ENCODE measurements at places on chromosomes 1 and 21. TPM values are rescaled to one million over a fixed set of nuclear protein-coding genes. Genes with fewer than 3 reads are reported as not detected.

CD58 gene
- 21.8 TPM for total RNA-seq

OLIG2 gene
- not detected for total RNA-seq

SPRR3 gene
- not detected for total RNA-seq

SH2D5 gene
- total RNA-seq: 17.1 TPM

C4BPA gene
- total RNA-seq: 0.60 TPM

AJAP1 gene
- total RNA-seq: 0.02 TPM

AP4B1 gene
- total RNA-seq: 8.8 TPM

F13B gene
- 0.08 TPM for total RNA-seq

AMY1C gene
- not detected for total RNA-seq

KCNA3 gene
- not detected for total RNA-seq

TFF2 gene
- not detected for total RNA-seq

MCOLN3 gene
- 3.7 TPM for total RNA-seq

SLC9C2 gene
- total RNA-seq: not detected

VWA5B1 gene
- not detected for total RNA-seq

RGSL1 gene
- not detected for total RNA-seq

Data from A549 treated with CORT108297 at 1 μM for 4 hours (cell line).